ENCODE measurements at places on chromosomes 5 and 9.

DNA sequence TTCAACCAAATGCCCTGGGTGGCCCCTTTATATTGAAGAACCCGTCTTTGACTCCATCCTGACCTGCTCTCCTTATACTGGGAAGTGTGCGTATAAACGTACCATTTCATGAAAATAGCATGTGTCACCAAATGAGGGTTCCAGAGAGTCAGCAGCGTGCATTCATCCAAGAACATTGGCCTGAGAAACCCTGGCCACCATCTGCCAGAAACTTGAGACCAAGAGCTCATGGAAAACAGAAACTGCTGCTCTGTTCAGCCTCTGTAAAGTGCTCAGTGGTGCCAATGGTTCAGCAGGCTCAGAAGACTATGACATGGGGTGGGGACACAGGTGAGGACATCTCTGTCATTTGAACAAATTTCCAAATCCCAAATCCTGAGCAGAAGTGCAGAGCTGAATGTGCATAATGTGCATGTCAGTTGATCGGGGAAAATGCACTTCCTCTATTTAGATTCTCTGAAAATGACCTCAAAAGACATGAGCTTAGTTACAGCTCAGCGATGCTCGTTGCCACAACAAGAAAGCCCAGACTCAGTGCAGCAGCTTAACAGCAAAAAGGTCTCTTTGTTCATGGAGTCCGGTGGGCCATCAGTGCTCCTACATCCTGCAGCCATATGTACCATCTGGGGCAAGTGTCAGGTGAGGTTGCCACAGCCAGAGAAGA, 176.1 kb downstream of the ATPSCKMT start:
- no peak for DNase-seq

GRCh38 chr9:126411225-126411947, 84.8 kb downstream of the MVB12B start:
- DNase-seq, result no peak

- no peak for DNase-seq
These were observed 181.5 kb downstream of the IRX2 start for GRCh38 chr5:2569774-2570542.

- DNase-seq, result no peak
These were observed 371.8 kb upstream of the PTGER4 start for GRCh38 chr5:40307920-40308319.

DNA sequence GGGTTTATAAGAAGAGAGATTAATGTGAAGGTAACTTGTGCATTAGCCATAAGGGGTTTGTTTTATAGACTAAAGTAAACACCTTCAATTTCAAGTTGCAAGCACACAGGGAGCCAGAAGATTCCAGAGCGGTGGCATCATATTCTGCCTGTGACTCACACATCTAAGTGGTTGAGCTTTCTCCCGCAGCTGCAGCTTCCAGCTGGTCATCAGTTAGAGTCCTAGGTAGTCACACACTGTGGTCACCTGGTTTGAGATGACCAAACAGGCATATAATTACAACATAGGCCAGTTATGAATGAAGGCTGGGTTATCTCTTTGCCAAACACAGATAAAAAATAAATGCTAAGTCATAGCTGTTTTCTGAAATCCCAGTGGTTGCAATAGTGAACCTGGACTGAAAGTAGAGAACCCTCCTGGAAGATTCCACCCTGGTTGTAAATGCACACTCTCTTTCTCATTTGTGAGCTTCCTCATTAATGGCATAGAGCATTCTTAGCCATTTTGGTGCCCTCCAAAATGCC, 171.3 kb downstream of the GDNF start:
- no peak for DNase-seq

DNA sequence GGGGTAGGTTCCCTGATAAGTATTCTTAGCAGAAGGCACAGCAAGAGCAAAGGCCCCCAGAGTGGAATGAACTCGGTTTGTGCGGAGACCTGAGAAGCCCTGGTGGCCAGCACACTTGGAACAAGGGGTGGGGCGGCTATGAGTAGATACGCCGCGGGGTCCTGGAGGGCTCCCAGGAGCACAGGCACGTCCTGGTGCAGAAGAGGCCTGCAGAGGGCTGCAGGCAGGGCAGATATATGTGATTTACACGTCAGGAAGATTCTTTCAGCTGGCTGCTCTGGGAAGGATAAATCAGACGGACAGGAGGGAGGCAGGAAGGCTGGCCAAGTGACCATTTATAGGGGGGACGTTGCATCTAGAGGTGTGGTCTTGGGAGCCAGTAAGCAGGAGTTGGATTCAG, 70.2 kb upstream of the ATG10 start:
- DNase-seq, result no peak

DNA sequence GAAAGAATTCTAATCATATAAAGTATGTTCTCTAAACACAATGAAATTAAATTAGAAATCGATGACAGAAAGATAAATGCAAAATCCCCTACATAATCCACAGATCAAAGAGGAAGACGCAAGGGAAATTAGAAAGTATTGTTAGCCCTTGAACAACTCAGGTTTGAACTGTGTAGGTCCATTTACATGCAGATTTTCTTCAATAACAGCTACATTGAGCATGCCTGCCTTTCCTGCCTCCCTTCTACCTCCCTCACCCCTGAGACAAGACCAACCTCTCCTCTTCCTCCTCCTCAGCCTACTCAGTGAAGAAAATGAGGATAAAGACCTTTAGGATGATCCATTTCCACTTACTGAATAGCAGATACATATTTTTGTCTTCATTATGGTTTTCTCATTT, 75.2 kb downstream of the PLPP1 start:
- DNase-seq, result no peak

Data from left lobe of liver (tissue), 2 donors.